ENCODE measurements at places on chromosomes 11 and 22.

GRCh38 chr11:73034777-73035176, 107.3 kb downstream of the FCHSD2 start:
- no peak for DNase-seq

GRCh38 chr11:10667521-10667885, 26.1 kb downstream of the IRAG1 start:
- DNase-seq = peak; percentile 34

GRCh38 chr11:66334605-66335442, 1.4 kb downstream of the RIN1 start:
- no peak for DNase-seq

- no peak for DNase-seq
These were observed 47.7 kb upstream of the SC5D start for GRCh38 chr11:121244884-121245283.

GRCh38 chr11:69126286-69126685, 29.4 kb upstream of the SMIM38 start:
- no peak for DNase-seq

DNA sequence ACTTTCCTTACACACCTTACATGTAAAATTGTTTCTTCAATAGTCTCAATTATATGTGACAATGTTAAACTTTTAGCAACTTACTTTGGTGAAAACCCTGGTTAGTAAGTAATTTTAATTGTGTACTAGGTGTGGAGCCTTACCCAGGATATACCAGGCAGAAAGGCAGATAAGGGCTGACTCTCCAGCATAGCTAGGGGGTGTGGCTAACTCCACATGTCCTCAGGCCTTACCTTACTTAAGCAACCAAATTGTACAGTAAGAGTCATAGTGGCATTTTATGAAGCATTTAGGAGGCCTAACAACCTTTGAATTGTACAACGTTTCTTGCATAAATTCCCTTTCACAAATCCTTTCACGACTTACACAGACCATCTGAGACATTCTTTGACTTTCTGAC, 118.2 kb upstream of the OR9Q1 start:
- no peak for DNase-seq

DNA sequence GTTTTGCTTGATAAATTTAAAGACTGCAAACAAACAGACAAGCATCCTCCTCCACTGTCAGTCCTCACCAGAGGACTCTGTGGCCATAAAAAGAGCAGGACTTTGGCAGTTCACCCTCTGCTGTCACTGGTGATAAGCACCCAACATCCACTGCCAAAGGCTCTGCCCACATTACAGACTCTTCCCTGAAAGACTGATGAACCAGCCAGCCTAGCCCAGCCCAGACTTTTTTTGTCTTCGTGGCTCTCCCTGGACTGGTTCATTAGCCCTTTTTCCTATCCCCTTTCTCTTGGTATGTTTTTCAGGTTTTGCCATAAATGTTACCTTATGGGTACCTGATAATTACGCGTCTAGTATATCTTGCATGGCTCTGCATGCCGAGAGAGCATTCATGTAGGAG, 15.1 kb downstream of the ST14 start:
- no peak for DNase-seq
